ENCODE measurements at places on chromosomes 7 and 10.

GRCh38 chr7:137981175-137981574 is 20.7 kb downstream of the CREB3L2 start:
- no peak for DNase-seq

- DNase-seq, result no peak
Measured at GRCh38 chr10:25026463-25026862, 10.1 kb downstream of the THNSL1 start.

DNA sequence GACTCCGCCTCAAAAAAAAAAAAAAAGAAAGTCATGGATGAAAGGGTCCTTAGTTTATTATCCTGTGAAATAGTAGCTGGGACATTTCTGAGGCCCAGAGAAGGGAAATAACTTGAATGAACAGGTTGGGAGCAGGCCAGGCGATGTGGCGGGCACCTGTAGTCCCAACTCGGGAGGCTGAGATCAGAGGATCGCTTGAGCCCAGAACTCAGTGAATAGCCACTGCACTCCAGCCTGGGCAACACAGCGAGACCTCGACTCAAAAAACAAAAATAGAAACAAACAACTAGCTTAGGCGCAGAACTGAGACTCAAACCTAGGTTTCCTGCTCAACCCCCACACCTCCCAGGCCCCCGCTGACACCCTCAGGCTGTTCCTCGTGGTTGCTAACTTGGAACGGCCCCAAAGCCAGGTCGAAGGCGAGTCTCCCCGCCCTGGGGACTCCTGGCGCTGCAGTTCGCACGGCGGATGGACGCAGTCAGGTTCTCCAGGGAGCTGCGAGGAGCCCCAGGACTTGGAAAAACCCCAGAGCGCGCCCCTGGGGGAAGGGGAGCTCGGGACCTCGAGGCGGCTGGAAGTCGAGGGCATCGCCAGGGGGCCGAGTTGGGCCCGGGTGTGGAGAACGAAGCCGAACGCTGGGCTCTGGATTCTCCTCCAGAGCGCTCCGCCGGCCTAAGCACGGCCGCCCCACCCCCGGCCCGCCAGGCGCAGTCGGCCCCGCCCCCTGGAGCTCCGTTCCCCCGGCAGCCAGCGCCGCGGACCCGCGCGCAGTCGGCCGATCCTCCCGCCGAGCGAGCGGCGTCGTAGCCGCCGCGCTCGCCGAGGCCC is at the start of gene STOX1:
Gene STOX1, plus strand, starts transcription at position 768 of the 828 bp plus-strand sequence. CDS start 93 bp downstream, outside the sequence.
- DNase-seq, result peak; percentile 50

GRCh38 chr10:43218206-43218950 is 48.5 kb downstream of the RASGEF1A start:
- no peak for DNase-seq

- no peak for DNase-seq
Measured at GRCh38 chr7:128915271-128915819, 4.8 kb upstream of the KCP start.

DNA sequence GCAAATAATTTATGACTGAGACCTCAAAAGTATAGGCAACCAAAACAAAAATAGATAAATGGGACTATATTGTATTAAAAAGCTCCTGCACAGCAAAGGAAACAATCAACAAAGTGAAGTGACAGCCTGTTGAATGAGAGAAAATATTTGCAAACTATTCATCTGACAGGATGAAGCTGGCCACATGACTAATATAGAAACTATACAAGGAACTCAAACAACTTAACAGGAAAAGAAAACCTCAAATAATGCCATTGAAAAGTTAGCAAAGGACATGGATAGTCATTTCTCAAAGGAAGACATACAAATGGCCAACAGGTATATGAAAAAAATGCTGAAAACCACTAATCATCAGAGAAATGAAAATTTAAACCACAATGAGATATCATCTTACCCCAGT is 245.1 kb downstream of the STK31 start:
- DNase-seq, result no peak

Data from ovary (tissue), 10 donors.